Keratinocyte (primary cell): ENCODE measurements at places on chromosomes 3 and 15.

DNA sequence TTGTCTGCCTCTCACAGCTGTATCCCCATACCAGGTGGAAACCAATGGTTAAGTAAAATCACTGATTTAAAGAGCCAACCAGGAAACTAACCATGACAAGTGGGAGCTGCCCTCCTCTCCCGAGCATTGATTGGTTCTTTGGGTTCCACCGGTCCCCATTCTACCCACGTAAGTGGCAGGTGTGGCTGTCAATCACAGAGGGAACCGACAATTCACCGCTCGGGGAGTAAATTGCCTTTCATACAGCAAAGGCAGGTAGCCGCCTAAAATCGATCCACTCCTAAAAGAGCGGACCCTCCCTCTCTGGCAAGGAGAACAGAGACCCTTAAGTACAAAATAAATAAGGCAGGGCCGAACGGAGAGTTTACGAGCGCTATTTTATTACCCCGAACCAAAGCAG lies 1.2 kb downstream of the ERC2 start:
- DNase-seq = no peak

DNA sequence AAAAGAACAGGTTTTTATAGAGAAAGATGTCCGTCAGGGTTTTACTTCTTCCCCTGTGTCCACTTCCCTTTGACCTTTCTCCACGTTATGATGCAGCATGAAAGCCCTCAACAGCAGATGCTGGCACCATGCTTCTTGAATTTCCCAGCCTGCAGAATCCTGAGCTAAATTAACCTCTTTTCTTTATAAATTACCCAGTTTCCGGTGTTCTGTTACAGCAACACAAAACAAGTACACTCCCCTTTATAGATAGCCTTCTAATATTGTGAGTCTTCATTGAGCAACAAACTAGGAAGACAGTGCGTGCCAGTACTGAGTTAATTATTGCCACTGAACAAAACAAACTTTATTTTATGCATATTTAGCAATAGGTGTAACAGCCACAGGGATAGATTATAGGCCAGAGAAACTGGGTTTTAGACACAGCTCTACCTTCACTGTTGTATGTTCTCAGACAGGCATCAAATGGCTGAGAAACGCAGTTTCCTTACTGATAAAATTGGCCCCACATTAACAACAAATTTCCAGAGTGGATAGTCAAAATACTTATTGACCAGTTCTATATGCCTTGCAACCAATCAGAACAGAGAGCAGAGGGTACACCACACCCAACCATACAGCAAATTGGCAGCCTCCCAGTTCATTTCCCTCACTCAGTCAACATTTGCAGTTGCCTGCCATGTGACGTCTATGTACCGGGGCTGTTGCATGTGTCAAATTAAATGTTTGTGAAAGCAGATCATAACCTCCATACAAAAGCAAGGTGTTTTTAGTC lies 14.4 kb upstream of the TBL1XR1 start:
- DNase-seq = no peak

- no peak for DNase-seq
These were observed 37.7 kb downstream of the FAM174B start for GRCh38 chr15:92617549-92618520.

DNA sequence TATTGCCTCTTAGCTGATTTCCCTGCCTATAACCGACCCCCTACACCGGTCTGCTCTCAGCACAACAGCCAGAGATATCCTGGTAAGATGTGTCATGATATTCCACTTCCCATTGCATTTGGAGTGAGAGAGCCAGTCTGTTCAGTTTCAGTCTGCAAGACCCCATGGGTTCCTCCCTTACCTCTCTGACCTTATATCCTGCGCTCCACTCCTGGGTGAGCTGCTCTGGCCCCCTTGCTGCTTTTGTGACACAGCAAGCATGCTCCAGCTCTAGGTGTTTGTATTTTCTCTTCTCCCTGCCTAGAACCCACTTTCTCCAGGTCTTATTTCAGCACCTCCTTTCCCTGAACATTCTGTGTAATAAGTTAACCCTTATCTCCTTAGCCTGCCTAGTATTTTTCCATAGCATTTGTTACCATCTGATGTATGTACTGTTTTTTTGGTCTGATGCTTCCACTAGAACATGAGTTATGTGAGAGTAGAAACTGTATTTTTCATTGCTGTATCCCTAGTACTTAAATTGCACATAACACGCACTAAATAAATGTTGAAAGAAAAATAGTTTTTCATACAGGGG lies 44.2 kb downstream of the CMTM8 start:
- no peak for DNase-seq

GRCh38 chr3:52140000-52140399 lies 14.2 kb downstream of the POC1A start:
- no peak for DNase-seq
